Stimulated activated CD4-positive, alpha-beta T cell treated with anti-CD3 and anti-CD28 coated beads, Interleukin-1b, Interleukin-23, amount 100 ng/mL, for 24 hours (primary cell): ENCODE measurements at places on chromosomes 12 and 14.

GRCh38 chr14:21096438-21096837 lies 2.0 kb downstream of the ZNF219 start:
- no peak for DNase-seq

GRCh38 chr12:981176-981828 lies 9.7 kb upstream of the ERC1 start:
- DNase-seq: no peak

DNA sequence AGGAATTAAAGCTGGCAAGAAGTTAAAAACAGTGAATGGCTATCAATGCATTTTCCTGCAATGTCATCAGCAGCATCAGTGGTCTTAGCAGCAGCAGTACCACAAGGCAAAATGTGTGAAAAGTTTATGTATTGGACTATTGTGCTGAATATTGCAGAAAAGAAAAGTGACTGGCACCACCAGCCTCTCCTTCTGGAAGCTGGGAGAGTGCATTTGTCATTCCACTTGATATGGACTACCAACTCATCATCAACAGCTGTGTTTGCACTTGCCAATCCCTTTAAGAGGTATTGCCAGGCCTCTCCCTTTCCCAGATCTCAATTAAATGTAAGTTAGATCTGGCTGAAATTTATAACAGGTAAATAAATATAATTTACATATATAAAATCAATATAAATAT lies 151.0 kb upstream of the GZMB start:
- DNase-seq: no peak

DNA sequence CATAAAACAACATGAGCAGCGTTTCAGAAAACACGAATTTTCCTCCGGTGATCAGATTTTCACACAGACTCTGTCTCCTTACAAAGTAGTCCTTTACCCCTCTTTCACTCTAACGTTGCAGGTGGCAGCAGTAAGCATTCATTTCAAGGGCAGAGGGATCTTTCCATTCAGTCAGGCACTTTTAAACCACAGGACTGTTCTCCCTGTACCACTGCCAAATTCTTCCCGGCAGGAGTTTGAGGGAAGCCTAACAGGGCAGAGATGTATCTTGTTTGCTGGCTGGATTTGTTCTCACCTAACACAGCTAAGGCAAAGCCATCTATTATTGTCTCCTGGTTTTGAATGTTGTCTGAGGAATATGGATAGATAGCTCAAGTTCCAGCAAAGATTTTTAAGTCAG lies 1187.3 kb upstream of the SEL1L start:
- DNase-seq: no peak
